ENCODE measurements at places on chromosomes 3 and 15. TPM values are rescaled to one million over a fixed set of nuclear protein-coding genes. Genes with fewer than 3 reads are reported as not detected.

AMOTL2 gene
- 97.1 TPM for total RNA-seq

PLAAT1 gene
- total RNA-seq = 6.3 TPM

C3orf70 gene
- total RNA-seq = 5.5 TPM

CGGBP1 gene
- 39.9 TPM for total RNA-seq

ITGA11 gene
- total RNA-seq = 0.51 TPM

DNA sequence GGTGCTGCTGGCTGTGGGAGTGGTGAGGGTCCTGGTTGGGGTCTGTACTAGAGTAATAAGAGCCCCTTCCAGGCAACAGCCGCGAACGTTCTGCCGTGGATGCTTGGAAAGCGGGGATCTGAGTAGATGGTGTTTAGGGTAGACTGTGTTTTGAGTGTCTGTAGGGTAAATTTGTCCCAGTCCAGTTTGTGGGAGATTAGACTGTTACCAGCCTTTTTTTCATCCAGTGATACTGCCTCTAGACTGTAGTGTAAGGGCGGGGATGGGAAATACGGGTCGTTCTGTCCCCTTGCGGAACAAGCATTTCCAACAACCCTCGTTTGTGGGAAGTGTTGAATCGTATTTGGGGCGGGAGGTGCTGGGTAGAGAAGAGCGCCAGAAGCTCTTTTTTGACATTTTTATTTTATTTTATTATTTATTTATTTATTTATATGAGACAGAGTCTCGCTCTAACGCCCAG lies 424 bp downstream of the HAUS2 start:
- DNase-seq = no peak

DNA sequence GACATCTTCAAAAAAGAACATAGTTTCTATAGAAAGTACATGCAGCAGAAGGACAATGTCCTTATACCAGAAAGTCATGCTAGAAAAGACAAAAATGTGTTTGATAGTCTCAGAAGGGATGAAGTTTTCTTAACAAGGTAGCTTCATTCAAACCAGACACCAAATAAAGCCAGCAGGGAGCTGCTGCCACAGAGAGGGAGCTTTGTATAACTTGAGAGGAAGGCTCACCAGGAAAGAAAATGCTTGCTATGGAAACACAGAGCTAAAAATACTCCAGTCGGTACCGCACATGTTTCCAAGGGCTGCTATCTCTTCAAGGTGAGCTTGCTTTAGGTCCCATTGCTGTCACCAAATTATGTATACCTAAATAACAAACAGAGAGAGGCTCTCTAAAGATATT lies 1074.8 kb upstream of the ALCAM start:
- DNase-seq = no peak

DNA sequence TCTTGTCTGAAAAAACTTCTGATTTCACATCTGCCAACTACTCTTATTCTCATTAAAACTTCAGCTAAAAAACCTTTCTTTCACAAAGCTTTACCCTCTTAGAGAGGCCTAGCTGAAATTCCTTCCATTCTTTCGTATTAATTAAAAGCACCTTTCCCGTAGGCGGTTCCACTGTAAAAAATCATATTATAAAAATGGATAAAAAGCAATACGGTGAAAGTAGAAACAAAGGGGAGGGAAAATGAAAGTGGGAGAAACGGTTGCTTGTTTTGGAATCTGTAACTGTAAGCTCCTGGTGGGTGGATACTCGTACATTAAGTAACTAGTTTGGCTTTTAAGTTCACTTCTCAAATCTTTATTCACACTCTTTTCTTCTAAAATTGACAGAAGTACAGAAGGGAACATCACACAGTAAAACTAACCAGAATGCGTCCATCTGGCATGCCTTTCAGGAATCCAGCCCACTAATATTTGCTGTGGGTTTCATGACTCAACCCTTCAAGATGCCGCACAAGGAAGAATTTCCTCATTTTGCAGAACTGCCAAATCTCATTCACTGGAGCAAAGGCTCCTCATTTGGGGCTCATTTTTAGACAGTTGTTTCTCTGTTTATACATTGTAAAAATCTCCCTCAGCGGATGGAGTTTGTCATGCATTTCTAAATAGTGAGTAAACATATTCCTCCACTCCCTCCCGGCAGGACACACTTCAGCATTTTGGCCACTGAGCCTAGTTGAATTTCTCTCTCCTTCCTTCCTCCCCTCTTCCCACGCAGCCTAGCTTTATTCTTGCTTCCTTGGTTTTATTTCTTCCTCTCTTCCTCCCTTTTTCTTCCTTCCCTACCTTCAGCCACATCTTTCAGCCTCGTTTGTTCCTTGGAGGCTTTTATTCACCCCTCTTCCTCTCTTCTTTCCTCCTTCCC lies 419.5 kb upstream of the NAALADL2 start:
- DNase-seq = peak; percentile 42

- no peak for DNase-seq
These were observed 75.5 kb downstream of the MSL2 start for GRCh38 chr3:136120373-136121348.

DNA sequence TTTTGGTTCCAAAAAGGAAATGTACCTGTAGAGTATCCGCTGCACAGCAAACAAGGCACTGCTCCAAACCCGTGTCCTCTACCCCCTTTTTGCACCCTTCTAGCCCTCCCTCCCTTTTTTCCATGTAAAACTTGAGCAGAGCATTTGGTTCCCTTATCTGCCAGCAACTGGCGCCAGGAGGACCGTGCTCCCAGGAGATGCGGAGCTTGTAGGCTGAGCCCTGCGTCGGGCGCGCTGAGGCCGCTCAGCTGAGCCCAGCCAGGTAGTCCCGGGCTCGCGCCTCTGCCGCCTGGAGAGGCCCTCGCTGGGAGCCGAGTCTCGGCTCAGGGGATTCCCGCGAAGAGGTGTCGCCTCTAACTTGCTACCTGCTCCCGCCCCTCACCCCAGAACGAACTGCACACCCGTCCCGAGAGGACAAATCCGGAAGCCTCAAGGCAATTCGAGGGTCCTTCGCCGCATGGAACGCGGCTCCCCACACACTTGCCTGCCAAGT lies 575 bp downstream of the TRPM7 start:
- peak; percentile 89 for DNase-seq

DNA sequence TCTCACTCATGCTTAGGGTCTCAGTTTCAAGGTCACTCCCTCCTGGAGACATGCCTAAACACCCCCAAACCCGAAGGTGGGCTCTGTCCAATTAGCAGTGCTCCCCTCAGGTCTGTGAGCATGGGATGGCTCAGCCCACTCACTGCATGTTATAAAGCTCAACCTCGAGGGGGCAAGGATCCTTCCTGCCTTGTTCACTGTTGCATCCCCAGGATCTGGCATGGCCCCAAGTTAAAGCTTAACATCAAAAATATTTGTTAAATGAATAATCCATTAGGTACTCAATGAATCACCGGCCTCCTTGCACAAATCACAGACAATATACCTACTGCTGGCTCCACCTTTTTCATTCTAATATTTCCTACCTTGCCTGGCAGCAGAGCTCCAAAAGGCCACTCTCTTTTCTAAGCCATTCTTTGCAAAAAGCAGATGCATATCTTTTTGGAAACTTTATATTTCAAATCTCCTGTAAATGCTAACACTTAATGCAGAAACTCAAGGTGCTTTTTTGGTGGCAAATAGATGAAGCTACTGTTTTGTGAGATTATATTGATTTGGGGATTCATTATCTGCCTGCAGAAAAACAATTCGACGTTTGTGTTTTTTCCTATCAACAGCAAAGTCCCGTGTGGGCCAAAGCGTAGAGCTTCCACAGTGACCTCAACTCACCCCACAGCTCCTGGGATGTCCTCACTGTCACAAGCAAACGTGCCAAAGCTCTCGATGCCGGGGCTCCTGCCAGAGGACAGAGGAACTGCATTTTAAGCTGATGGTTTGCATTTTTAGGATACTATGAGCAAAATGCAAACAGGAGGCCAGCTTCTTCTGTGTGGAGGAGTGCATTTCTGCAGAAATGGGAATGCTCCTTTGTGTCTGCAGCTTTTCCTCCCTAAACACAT lies 35.4 kb downstream of the PCOLCE2 start:
- DNase-seq = no peak

DNA sequence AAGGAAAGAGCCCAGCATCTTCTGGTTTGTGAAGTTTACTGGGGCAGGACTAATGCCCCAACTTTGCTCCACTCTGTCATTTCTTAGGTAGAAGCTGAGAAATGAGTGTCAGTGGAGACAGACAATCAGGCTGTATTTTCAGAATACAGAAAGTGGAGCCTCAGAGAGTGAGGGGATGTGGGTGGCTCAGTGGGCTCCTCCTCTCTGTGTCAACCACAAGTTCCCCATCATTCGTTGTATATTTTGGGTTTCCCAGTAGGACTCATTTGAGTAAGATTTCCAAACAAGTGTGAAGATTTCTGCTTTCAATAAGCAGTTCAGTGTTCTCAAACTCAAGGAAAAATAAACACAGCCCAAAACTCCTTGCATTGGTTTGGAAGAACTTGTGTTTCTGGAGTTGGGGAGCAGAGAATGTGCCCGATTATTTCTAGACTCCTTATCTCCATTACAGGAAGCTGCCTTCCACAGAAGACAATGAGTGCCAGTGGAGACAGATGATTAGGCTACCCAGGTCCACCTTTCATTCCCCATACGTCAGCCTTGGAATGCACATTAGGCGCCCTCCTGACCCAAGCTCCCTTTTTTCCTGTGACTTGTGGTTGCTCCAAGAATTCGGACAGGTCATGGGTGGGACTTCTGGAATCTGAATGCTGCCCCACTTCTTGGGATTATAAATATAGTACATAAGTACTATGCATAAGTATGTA lies 792.1 kb upstream of the LMCD1 start:
- no peak for DNase-seq

DNA sequence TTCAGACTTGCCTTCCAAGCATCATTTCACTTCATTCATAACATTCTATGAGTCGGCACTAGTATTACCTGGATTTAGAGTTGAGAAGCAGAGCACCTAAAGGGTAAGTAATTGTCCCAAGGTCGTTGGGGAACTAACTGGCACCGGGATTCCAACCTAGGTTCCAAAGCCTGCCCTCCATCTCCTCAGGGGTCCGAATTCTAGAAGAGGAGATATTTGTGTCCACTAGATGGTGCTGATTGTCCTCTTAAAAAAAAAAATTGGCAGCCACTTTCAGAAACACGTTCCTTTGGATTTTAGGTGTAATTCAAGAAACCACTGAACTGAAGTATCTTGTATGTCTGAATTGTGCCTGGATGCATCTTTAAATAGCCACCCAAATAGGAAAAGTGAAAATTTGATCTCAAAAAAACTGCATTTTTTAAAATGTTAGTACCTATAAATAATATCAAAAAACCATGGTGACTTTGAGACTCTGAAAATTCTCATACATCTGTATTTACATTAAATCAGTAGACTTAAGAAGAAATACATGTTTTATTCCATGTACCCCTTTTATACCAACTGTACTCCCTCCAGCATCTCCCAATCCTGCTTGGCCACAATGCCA lies 3.9 kb upstream of the FSIP1 start:
- no peak for DNase-seq

DNA sequence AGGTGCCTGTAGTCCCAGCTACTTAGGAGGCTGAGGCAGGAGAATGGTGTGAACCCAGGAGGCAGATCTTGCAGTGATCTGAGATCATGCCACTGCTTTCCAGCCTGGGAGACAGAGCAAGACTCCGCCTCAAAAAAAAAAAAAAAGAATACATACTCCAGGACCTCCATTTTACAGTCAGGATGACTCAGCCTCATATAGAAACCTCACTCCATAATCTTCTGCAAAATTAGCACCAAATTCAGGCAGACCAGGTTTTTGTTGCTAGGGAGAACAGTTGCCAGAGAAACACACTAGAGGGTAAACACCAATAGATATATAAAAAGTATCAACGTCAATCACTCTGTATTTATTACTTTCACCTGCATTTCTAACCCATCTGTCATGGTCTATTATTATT lies 28.3 kb upstream of the AP3B2 start:
- DNase-seq = no peak

DNA sequence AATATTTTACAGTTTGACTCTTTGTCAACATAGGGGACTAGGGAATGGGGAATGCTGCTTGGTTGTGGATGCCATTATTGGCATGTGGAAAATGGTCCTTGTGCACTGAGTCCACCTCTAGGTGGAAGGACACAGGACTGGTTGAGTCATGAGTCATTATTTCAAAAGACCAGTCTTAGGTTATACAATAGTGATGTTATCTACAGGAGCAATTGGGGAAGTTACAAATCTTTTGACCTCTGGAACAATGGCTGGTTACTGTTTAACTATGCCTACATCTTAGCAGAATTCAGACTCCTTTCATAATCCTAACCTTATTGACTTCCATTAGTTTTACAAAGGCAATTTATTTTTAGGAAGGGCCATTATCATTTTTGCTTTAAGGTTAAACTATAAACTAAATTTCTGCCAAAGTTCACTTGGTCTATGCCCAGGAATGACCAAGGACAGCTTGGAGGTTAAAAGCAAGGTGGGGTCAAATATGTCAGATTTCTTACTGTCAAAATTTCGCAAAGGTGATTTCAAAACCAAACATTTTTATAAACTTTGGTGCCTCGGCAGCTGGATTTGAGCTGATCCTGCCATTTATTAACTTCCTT lies 11.8 kb upstream of the CCR8 start:
- no peak for DNase-seq

- DNase-seq = peak; percentile 34
These were observed 101.6 kb downstream of the LRTM1 start for GRCh38 chr3:54826251-54826691.

GRCh38 chr3:185818267-185818875 lies 6.5 kb downstream of the IGF2BP2 start:
- DNase-seq = no peak

- DNase-seq = peak; percentile 66
These were observed 1.7 kb downstream of the EPB42 start for GRCh38 chr15:43218908-43219706.

Data from lower leg skin (tissue), 4 donors.